Muscle of leg (tissue), 16 donors: ENCODE measurements at places on chromosomes 3 and 15. TPM values are rescaled to one million over a fixed set of nuclear protein-coding genes. Genes with fewer than 3 reads are reported as not detected.
A peak's percentile ranks its signal among the peaks of the same experiment; 100 is the strongest.

The SLC41A3 gene
- total RNA-seq, result 31.2 TPM

The PRR20G gene
- not detected for total RNA-seq

The ATP13A4 gene
- 0.62 TPM for total RNA-seq

The CYP1A1 gene
- 0.13 TPM for total RNA-seq

The APH1B gene
- total RNA-seq, result 10.4 TPM

The ZNF662 gene
- 13.0 TPM for total RNA-seq

The HIGD2B gene
- total RNA-seq, result not detected

The TEX9 gene
- 3.2 TPM for total RNA-seq

The RPS27L gene
- total RNA-seq, result 72.8 TPM

The B3GALNT1 gene
- total RNA-seq, result 20.4 TPM

The VGLL3 gene
- 21.2 TPM for total RNA-seq

The EFCC1 gene
- 0.66 TPM for total RNA-seq

GRCh38 chr3:106473576-106474475, 605.0 kb upstream of the CBLB start:
- H3K4me1 ChIP-seq, result no peaks in the 10 kb centered on the region
- H3K27me3 ChIP-seq, result no peaks in the 10 kb centered on the region
- no peak overlapping the region for H3K4me3 ChIP-seq
- no peak overlapping the region for H3K27ac ChIP-seq

GRCh38 chr15:75532413-75533250, 46.5 kb downstream of the PTPN9 start:
- H3K27ac ChIP-seq, result no peak overlapping the region
- no peak overlapping the region for H3K4me3 ChIP-seq
- H3K36me3 ChIP-seq, result no peaks in the 10 kb centered on the region
- DNase-seq, result peak; percentile 84
- H3K4me1 ChIP-seq, result peaks cover 20% of the 10 kb centered on the region
- H3K27me3 ChIP-seq, result no peaks in the 10 kb centered on the region

- no peak for DNase-seq
- H3K27ac ChIP-seq, result no peak overlapping the region
- H3K36me3 ChIP-seq, result no peaks in the 10 kb centered on the region
- H3K4me3 ChIP-seq, result no peak overlapping the region
Observed at GRCh38 chr3:160695915-160696327, 19.0 kb downstream of the ARL14 start.

- no peaks in the 10 kb centered on the region for H3K36me3 ChIP-seq
- no peaks in the 10 kb centered on the region for H3K27me3 ChIP-seq
- no peak for DNase-seq
- no peak overlapping the region for H3K4me3 ChIP-seq
- H3K27ac ChIP-seq, result no peak overlapping the region
Observed at GRCh38 chr15:37014137-37014536, 86.2 kb downstream of the MEIS2 start.

DNA sequence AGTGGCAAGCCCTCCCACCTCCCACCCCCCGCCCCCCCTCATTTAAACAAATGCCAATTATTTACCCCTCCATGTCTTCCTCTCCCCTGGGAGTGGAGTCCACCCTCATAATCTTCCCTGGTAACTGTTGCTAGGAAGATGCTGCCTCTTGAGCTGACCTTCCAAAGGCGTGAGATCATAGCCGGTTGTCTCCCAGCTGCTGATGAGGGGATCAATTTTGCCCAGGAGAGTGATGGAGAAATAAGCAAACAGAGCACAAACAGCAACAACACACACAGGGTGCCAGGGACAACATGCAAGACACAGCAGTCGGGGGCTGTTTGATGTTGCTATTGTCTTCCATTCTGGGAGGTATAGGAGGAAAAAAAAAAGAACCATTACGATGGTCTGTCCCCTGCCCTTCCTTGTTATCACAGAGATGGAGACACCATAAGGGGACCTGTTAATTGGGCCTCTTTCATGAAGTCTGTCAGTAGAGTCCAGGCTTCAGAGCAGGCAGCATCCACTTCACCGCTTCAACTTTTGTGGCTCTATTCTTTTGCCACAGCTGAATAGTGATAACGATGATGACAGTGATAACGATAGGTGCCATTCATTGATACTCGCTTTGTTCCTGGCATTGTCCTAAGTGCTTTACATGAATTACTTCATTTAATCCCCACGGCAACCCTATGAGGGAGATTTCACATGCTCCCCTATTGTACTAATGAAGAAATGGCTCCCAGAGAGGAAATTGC, 76.9 kb upstream of the RGMA start:
- no peaks in the 10 kb centered on the region for H3K27me3 ChIP-seq
- H3K36me3 ChIP-seq, result no peaks in the 10 kb centered on the region
- H3K4me1 ChIP-seq, result peaks cover 7% of the 10 kb centered on the region
- H3K27ac ChIP-seq, result no peak overlapping the region
- H3K4me3 ChIP-seq, result no peak overlapping the region
- DNase-seq, result peak; percentile 73

DNA sequence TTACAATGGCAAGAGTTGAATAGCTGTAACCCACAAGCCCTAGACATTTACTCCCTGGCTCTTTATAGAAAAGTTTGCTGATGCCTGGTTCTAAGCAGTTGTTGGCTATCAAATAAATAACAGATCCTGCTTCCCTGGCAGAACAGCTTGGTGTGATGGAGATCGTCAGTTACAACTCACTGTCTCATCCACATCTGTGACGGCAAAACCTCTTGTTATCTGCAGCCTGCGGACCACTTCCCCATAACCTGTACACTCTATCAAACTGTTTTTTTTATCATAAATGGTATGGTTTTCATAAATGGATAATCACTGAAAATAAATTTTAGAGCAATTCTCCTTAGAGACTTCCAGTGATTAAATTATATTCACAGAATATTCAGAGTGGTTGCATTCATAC, 14.1 kb downstream of the ZDHHC3 start:
- H3K4me3 ChIP-seq, result no peak overlapping the region
- H3K36me3 ChIP-seq, result peaks cover 22% of the 10 kb centered on the region
- no peaks in the 10 kb centered on the region for H3K4me1 ChIP-seq
- H3K27me3 ChIP-seq, result no peaks in the 10 kb centered on the region

- no peak overlapping the region for H3K4me3 ChIP-seq
- H3K27ac ChIP-seq, result no peak overlapping the region
- no peak for DNase-seq
Observed at GRCh38 chr3:45715945-45716344, 26.7 kb downstream of the SACM1L start.

DNA sequence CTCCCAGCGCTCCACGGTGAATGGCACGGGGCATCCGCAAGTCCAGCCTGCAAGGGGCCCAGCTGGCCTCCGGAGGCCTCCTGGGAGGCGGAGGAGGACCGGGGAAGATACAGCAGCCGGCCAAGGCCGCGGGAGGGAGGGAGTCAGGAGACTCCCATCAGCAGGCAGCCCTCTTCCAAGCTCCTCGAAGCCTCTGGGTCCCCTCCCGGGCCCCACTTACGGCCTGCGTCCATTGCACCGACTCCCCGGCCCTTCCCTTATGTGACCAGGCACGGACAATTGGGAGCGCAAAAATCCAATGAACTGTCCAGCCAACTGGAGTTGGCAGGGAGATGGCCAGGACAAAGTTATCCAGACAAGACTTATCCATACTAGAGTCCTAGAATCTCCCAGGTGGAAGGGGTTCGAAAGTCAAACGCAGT, 668 bp downstream of the MFGE8 start:
- peak overlapping the region; percentile 90 for H3K27ac ChIP-seq
- no peaks in the 10 kb centered on the region for H3K27me3 ChIP-seq
- DNase-seq, result peak; percentile 60
- H3K4me3 ChIP-seq, result peak overlapping the region; percentile 71
- H3K4me1 ChIP-seq, result peaks cover 46% of the 10 kb centered on the region
- peaks cover 21% of the 10 kb centered on the region for H3K36me3 ChIP-seq

- H3K36me3 ChIP-seq, result no peaks in the 10 kb centered on the region
- no peak for DNase-seq
- no peaks in the 10 kb centered on the region for H3K27me3 ChIP-seq
- H3K4me3 ChIP-seq, result no peak overlapping the region
Observed at GRCh38 chr3:55723653-55724406, 236.7 kb upstream of the WNT5A start.

GRCh38 chr3:9091486-9092235, 128.4 kb upstream of the RAD18 start:
- H3K4me3 ChIP-seq, result no peak overlapping the region
- no peaks in the 10 kb centered on the region for H3K36me3 ChIP-seq
- peaks cover 18% of the 10 kb centered on the region for H3K4me1 ChIP-seq
- DNase-seq, result peak; percentile 97

DNA sequence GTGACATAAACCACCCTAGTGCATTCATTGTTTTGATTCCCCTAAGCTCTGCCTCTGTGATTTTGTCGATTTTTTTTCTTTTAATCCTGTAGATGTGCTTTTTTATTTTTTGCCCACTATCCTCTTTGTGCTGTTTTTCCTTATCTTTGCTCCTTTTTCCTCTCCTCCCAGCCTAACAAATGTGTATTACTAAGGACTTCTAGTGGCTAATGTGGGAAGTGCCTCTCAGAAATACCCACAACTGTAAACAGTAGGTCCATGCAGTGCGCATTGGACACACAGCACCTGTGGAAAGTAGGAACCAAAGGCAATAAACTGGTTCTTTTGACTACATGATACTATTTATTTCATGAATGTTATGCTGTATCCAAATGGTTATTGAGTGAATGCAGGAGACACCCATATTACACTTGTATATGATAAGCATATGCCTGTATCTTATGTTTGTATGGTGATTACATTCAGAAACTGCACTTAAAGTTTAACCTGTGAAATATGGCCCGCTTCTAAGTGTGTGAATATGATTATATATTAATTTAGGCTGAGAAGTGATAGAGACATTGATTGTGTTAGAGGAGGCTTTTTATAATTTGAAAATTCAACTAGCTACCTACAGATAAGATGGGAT, 147.8 kb downstream of the PLCL2 start:
- H3K4me3 ChIP-seq, result no peak overlapping the region
- H3K4me1 ChIP-seq, result no peaks in the 10 kb centered on the region
- H3K27ac ChIP-seq, result no peak overlapping the region
- H3K36me3 ChIP-seq, result no peaks in the 10 kb centered on the region
- no peaks in the 10 kb centered on the region for H3K27me3 ChIP-seq
- peak; percentile 57 for DNase-seq

DNA sequence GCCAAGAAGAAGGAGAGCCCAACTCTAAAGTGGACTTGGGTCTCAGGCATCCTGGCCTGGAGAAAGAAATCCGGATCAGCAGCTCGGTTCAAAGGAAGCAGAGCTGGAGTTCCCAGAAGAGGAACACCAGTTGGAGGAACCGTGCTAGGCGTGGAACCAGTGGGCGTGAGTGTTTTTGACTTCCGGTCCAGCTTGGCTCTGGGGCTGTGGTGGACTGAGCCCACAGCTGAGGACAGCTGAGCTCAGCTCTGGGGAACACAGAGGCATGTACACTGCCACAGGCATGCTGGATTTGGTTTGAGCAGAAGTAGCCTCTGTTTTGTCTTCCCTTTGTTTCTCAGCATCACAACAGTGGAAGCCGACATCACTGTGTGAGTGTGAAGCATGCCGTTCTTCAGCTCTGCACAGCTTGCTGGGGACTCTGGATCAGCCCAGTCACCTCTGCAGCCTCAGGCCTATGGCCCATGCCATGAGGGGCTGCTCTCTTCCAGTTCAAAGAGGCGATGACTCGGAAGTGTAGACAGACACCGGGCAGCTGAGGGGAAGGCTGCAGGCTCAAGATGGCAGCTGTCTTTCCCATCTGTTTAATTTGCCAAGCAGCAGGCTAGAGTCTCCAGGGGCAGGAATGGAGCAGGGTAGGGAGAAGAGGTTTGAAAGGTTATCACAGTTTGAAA, 185.8 kb upstream of the UBE3A start:
- no peak overlapping the region for H3K4me3 ChIP-seq
- H3K4me1 ChIP-seq, result peaks cover 17% of the 10 kb centered on the region
- no peaks in the 10 kb centered on the region for H3K36me3 ChIP-seq
- H3K27me3 ChIP-seq, result no peaks in the 10 kb centered on the region
- H3K27ac ChIP-seq, result no peak overlapping the region
- DNase-seq, result peak; percentile 41

DNA sequence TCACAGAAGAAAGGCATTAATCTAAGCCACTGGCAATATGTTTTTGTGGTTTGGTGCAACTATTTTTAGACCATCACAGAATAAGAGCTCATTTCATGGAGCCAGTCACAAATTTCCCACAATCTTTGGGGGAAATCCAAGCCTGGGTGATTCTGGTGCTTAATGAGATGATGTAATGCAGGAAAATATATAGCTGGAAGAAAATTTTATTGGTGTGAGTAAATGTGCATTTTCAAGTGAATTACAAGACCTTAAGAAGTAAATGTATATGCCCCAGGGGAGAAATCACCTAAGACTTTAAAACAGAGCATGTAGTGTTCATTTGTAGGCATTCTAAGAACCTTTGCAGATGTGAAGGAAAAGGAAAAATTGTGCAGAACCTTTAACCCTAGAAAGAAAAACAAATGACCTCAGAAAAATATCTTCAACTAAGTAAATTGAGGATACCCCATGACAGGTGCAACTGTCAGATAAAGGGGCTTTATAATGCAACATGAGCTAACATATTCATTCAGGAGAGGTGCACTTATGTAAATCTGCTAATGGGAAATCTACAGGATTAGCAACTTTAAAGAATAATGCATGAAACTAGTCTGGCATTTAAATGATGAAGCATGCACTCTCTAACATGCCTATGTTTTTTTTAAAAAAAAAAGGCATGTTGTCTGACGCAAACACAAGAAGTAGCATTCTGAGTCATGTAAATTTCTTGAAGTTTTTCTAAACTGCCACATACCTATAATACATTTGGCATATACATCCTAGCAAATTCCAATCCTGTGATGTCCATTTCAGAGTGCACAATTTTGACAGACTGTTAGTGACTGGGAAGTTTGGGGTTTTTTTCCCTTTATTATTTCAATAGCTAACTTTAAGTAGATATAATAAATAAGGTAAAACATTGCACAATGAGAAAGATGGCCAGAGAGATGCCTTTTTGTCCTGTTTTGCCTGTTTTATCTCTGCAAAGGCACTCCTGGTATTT, 105.1 kb downstream of the MEX3B start:
- DNase-seq, result peak; percentile 83
- H3K4me1 ChIP-seq, result no peaks in the 10 kb centered on the region
- H3K4me3 ChIP-seq, result no peak overlapping the region
- no peaks in the 10 kb centered on the region for H3K27me3 ChIP-seq

DNA sequence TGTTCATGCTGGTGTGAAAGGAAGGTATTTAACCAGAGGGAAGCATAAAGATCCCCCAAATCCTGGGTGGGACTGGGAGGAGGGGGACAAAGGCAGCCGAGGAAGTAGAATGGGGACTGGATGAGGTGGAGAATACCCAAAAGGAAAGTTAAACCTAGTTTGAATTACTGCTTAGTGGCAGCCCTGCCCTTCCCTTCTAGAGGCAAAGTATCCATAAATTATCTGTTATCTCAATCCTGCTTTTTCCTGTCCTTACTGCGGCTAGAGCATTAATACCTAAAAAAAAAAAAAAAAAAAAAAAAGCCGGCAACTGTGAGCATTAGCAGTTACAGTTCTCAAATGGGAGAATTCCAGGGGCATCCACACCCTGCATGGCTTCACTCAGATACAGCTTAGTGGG, 139.0 kb downstream of the RYR3 start:
- H3K27me3 ChIP-seq, result no peaks in the 10 kb centered on the region
- H3K4me1 ChIP-seq, result peaks cover 3% of the 10 kb centered on the region
- no peak overlapping the region for H3K4me3 ChIP-seq
- no peaks in the 10 kb centered on the region for H3K36me3 ChIP-seq

GRCh38 chr3:132818251-132818650, 96.0 kb upstream of the NPHP3 start:
- H3K4me1 ChIP-seq, result peaks cover 3% of the 10 kb centered on the region
- no peak overlapping the region for H3K4me3 ChIP-seq
- H3K27me3 ChIP-seq, result no peaks in the 10 kb centered on the region

GRCh38 chr3:32757618-32758374, 60.0 kb upstream of the TRIM71 start:
- DNase-seq, result no peak
- H3K4me3 ChIP-seq, result no peak overlapping the region
- H3K27ac ChIP-seq, result no peak overlapping the region
- H3K4me1 ChIP-seq, result peaks cover 3% of the 10 kb centered on the region
- H3K27me3 ChIP-seq, result no peaks in the 10 kb centered on the region
